ENCODE measurements at places on chromosomes 11 and 22.

- no peak for DNase-seq
These were observed 1.6 kb upstream of the TRIM29 start for GRCh38 chr11:120139316-120140069.

DNA sequence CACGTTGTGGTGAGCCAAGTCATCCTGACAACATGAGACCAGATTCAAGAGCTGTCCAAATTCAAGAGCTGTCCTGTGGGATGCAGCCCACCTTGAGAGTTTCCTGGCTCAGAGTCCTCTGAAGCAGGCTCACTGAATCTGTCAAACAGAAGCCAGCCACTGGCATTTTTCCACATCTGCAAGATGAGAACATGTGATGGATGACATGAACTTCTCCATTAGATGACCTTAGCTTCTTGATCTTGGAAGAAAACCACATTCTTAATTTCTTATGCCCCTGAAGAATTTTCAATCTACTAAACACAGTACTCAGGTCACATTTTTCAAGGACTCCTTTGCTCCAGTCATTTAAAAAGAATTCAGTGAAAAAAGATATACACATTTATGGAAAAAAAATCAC, 291.0 kb downstream of the GUCY1A2 start:
- no peak for DNase-seq

DNA sequence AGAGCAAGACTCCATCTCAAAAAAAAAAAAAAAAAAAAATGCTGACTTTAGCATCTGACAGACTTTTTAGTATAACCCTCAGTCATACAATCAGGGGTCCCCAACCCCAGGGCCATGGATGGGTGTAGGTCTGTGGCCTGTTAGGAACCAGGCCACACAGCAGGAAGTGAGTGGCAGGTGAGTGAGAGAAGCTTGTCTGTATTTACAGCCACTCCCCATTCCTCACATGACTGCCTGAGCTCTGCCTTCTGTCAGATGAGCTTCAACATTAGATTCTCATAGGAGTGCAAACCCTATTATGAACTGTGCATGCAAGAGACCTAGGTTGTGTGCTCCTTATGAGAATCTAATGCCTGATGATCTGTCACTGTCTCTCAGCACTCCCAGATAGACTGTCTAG, 3.3 kb downstream of the FAM227A start:
- DNase-seq: peak; percentile 12

DNA sequence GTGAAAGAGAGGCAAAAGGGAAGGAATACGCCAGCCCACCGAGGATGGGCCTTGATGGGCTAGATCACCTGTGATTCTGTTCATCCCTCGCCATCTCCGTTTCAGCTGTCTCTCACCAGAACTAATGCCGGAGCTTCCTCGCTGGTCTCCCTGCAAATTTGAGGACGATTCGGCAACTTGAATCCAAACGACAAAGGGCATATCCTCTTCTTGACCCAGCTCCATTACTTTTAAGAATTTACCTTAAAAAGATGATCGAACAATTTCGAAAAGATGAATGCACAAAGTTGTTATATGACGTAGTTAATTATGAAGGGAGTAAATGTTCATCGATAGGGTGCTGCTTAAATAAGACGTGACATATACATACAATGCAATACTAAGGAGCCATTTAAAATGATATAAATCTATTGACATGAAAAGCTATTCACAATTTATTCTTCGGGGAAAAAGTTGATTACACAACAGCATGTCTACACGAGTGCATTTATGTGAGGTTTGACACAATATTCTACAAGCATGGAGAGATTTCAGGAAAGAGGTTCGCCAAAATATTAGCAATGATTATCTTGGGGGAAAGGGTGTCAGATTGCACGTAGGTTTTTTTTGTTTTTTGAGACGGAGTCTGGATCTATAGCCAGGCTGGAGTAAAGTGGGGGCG, 937 bp upstream of the FAM168A start:
- peak; percentile 93 for DNase-seq

DNA sequence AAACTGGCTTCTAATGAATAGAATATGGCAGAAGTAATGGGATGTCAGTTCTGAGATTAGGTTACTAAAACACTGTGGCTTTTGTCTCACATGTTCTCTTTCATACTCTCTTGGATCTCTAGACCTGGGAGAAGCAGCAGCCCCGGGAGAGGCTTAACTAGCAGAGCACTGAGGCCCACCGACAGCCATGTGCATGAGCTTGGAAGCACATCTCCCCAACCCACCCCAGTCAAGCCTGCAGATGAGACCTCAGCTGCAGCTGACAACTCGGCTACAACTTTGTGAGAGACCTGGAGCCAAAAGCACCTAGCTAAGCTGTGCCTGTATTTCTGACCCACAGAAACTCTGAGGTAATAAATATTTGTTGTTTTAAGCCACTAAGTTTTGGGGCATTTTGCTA, 100.8 kb downstream of the TRIM29 start:
- DNase-seq: no peak

- DNase-seq: no peak
These were observed 6.4 kb upstream of the CARD16 start for GRCh38 chr11:105051559-105051958.

DNA sequence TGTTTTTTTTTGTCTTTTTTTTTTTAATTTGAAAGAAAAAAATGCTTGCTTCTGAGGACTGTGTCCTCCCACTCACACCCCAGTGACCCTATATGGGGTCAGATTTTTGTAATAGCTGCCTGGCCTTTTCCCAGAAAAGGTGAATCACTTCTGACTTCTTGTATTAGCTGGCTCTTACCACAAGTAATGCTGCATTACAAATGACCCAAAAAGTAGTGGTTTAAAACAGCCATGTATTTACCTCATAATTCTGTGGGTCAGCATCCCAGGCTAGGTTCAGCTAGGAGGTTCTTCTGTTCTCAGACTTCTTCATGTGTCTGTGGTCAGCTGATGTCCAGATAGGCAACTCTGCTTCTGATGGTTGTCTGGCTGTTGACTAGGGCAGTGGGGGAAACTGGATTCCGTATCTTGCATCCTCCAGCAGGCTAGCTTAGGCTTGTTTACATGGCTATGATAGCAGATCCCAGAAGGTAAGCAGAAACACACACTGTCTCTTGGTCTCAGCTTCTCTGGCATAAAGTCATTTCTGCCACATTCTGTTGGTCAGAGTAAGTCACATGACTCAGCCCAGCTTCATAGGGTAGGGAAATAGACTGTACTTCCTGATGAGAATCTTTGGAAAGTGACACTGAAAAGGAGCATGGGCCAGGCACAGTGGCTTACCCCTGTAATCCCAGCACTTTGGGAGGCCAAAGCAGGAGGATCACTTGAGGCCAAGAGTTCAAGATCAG, 19.5 kb downstream of the LHFPL7 start:
- DNase-seq: no peak

DNA sequence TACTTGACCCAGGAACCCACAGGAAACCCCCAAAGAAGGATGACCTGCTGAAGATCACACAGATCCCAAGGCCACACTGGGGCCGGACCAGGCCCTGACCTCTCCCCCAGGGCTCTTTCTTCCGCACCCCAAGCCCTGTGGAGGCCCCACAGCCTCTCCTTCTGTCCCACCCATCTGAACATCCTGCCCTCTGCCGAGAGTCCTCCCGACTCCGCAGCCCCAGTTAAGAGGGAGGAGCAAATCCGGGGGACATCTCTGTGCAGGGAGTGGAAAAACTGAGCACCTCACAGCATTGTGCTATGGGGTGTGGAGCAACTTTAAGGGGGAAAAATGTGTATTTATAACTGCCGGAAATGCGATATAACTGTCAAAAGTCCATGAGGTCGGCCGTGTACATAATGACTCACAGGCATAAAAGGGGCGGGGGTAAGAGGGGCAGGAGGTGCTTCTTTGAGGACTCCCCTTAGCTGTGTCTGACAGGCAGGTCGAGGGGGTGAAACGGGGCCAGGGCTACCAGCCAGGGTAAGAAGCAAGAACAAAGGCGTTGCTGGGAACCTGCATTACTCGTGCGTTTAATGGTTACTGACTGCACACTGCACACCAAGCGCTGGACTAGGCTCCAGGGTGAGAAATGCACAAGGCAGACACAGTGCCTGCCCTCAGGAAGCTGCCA, 57.2 kb downstream of the WNT11 start:
- no peak for DNase-seq

GRCh38 chr11:12817681-12818332, 143.6 kb downstream of the TEAD1 start:
- DNase-seq: no peak

- DNase-seq: no peak
These were observed 1068.9 kb downstream of the OPCML start for GRCh38 chr11:132463295-132464002.

DNA sequence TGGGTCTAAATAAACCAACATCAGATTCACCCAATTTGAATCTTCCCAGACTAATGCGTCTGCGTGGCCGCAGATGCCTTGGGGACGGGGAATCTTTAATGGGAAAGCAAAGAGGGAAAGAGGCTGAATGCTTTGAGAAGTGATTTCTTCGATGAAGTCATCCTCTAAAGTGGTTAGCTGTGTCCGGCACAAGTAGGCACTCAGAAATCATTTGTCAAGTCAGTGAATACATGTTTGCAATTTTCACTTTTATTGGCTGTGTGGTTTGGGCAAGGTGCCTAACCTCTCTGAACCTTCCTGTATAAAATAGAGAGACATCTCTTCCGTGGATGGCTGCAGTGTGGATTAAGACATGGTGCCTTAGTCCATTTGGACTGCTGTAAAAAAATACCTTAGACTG, 19.7 kb upstream of the IFT27 start:
- DNase-seq: no peak

- no peak for DNase-seq
These were observed 29.9 kb upstream of the LRRC32 start for GRCh38 chr11:76700177-76701100.

DNA sequence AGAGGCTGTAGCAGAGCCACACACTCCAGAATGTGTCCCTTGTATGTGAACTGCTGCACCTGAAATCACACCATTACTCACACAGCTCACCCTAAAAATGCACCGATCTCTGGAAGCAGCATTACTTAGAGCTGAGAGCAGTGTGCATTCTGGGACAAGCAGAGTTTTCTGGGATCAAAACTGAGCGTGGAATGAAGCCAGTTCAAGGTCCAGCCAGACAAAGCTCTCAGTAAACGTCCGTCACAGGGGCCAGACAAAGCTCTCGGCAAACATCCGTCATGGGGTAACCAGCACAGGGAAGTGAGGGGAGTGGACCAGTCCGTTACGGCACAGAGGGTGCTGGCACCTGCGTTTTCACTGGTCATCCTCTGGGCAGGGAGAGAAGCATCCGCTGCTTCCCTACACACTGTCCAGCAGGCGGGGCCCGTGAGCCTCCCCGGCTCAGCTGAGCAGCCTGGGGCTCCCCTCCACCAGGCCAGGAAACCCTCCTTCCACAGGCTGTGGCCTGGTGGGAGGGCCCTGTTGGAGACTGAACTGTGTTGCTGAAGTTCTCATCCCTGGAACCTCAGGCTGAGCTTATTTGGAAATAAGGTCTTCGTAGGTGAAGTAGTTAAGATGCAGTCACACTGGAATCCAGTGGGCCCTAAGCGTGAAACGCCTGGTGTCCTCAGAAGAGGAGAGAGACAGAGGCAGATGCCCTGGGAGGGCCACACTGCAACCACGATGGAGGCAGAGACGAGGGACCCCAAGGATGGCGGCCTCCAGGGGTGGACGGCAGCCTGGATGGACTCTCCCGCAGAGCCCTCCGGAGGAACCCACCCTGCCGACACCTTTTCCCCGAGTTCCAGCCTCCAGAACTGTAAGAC, 883.9 kb downstream of the BRD1 start:
- no peak for DNase-seq

- DNase-seq: no peak
These were observed 34.9 kb downstream of the CD44 start for GRCh38 chr11:35173616-35174566.

- peak; percentile 15 for DNase-seq
These were observed 3.9 kb upstream of the SCN2B start for GRCh38 chr11:118180300-118180703.

DNA sequence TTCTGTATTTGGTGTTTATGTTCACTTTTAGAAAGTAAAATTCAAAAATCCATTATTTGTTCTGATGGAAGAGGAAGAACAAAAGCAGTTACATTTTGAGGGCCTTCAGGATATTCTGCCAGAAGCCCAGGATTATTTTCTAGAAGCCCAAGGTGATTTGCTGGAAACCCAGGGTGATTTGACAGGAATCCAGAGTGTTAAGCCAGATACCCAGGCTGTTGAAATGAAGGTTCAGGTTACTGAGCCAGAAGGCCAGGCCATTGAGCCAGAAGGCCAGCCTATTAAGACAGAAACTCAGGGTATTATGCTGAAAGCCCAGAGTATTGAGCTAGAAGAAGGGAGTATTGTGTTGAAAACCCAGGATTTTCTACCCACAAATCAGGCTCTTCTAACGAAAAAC, 33.1 kb downstream of the CCDC15 start:
- no peak for DNase-seq

GRCh38 chr11:10653946-10654810, 39.4 kb downstream of the IRAG1 start:
- DNase-seq: no peak

DNA sequence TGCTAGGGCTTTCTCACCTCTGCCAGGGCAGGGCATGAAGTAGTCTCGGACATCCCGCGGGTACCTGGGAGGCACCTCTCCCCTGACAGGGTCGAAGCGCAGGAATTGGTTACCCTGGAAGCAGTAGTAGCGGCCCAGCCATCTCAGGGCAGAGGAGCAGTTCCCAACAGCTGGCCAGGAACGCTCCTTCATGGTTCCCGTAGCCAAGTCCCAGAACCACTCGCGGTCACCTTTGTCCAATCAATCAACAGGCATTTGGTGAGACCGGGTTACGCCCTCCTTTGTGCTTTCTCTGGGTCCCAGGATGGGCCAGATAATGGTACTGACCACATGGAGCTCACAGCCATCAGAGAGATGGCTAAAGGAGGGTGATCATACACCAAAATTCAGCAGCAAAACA, 3.4 kb downstream of the HPX start:
- DNase-seq: no peak

DNA sequence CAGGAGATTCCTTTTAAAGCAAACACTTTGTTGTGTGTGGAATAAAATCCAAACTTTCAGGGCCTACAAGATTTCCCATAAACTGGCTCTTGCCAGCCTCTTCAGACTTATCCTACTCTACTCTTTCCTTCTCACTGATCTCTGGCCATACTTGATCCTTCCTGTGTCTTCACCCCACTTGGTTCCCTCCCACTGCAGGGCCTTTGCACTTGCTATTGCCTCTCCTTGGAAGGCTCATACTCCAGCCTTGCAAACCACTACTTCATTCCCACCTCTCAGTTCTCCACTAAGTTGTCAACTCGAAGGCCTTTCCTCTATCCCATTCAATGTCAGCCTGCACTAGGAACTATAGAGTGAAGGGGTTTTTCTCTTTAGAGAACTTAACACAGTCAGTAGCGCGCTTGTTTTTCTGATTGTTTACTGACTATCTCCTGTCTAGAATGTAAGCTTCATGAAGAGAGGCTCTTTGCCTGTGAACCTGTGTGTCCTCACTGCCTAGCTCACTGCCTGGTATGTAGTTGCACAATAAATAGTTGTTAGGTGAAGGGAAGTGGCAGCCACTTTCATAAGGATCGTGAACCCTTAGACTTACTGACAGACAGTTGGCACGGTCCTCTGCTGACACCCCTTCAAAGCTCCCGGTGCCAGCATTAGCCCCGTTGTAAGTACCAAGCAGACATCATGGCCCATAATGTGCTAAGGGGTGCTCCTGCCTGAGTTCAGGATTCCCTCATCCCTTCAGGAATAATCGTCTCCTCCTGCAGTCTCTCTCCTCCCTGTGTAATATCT, 833 bp upstream of the ME3 start:
- DNase-seq: no peak

- no peak for DNase-seq
These were observed 4.3 kb upstream of the SBF2 start for GRCh38 chr11:10298342-10298741.

Measured in NCI-H2171 treated with DMSO at 0.1 percent for 48 hours (cell line).